Hepatocyte (in vitro differentiated cells): ENCODE measurements at places on chromosomes 7 and 10.

DNA sequence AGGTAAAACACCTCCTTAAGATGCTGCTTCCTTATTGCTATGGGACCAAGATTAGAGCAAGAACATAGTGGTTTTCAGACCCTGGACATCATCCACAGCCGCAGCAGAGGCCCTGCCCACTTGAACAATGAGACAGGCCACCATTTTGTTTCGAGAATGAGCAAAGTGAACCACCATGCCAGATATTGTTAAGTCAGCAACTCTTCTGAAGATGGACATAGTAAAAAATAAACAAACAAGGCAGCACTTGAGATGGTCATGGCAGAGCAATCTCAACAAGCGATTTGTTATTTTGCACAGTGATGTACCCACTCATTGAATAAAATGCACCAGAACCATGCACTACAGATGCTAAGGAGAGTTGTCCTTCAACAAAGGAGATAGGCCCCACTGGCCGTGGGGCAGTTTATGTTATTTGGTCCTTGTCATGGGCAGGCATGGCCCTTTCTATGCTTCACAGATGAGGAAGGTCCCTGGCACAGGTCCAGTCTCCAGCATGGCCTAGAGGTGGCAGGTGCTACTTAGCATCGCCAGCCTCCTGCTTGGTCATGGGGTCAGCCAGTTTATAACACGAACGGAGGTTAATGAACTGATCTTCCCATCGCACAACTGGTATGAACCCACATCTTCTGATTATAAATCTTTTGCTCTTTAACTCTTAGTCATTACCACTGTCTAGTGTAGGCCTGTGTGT is 44.1 kb downstream of the IKZF1 start:
- no peaks in the 10 kb centered on the region for H3K4me1 ChIP-seq
- H3K27me3 ChIP-seq = peaks cover 3% of the 10 kb centered on the region
- H3K36me3 ChIP-seq = no peaks in the 10 kb centered on the region

DNA sequence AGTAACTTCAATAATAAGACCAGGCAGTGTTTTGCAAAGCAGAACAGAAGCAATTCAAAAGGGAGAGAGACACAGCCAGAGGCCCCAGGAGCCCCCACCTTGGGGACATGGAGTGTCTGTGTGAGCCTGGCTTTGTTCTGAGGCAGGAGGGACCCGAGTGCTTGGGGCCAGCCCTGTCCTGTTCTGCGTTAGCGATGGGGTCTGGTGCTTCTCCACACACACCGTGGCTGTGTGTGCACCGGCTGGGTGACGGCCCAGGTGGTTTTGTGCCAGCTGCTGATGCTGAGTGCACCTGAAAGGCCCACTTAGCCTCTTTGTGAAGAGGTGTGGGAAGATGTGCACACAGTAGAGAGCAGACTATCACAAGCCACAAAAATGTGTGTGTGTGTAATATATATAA is 468.9 kb downstream of the DNAJB6 start:
- H3K36me3 ChIP-seq = no peaks in the 10 kb centered on the region
- no peak overlapping the region for H3K27ac ChIP-seq
- no peak for DNase-seq
- H3K4me3 ChIP-seq = no peak overlapping the region
- no peaks in the 10 kb centered on the region for H3K27me3 ChIP-seq

GRCh38 chr7:13028036-13028824 is 340.8 kb downstream of the ARL4A start:
- H3K27me3 ChIP-seq = no peaks in the 10 kb centered on the region
- H3K4me1 ChIP-seq = no peaks in the 10 kb centered on the region
- no peak overlapping the region for H3K4me3 ChIP-seq
- no peak overlapping the region for H3K27ac ChIP-seq

DNA sequence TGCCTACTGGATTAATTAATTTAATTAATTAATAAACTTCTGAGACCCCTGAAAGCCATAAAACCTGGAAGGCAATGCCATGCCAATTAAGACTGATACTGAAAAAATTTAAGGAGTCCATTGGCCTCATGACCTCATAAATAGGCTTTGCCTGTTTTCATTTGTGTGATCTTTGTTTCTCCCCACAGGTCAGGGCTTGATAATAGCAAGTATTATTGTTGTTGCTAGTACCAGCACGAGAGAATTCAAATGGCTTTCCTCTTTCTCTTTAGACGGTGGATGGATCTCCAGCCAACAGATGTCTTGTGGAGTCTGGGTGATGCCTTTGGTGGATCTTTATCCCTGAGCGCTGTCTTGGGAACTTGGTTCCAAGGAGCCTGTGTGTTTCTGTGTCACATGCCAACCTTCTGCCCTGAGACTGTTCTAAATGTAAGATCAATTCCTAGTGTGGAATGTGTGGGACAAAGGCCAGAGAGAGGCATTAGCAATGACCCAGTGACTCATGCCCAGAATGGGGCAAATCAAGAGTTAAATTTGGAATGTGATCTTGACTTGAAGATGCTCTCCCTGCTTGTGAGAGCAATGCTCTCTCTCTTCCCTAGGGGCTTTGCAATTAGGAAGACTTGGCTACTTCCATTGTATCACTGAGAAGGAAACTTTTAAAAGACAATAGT is 17.7 kb downstream of the ACSM6 start:
- no peaks in the 10 kb centered on the region for H3K4me1 ChIP-seq
- H3K27ac ChIP-seq = no peak overlapping the region
- no peaks in the 10 kb centered on the region for H3K36me3 ChIP-seq
- H3K27me3 ChIP-seq = no peaks in the 10 kb centered on the region
- no peak overlapping the region for H3K4me3 ChIP-seq

GRCh38 chr7:124351950-124352349 is 319.1 kb upstream of the TMEM229A start:
- no peak overlapping the region for H3K27ac ChIP-seq
- H3K4me3 ChIP-seq = no peak overlapping the region
- no peak for DNase-seq
- H3K27me3 ChIP-seq = no peaks in the 10 kb centered on the region
- H3K4me1 ChIP-seq = no peaks in the 10 kb centered on the region

GRCh38 chr7:52962402-52963076 is 72.9 kb upstream of the POM121L12 start:
- no peaks in the 10 kb centered on the region for H3K36me3 ChIP-seq
- H3K4me3 ChIP-seq = no peak overlapping the region
- no peak overlapping the region for H3K27ac ChIP-seq
- peaks cover 21% of the 10 kb centered on the region for H3K4me1 ChIP-seq
- DNase-seq = no peak

DNA sequence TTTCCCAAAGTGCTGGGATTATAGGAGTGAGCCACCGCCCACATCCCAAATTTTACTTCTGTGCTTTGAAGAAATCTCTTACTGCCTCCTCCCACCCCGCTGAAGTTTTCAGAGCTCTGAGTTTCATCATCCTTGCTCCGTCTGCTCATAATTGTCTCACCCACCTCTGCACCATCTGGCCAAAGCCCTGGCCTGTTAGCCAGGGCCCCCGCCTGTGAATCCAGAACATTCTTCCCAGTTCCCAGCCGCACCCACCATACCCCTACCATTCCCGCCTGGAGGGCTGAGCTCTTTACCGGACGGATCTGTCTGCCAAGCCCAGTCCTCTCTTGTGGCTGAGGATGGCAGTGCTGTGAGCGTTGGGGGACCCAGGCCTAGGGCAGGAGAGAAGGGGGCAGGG is 14.5 kb downstream of the SSC4D start:
- no peak for DNase-seq
- no peak overlapping the region for H3K4me3 ChIP-seq
- H3K4me1 ChIP-seq = peaks cover 12% of the 10 kb centered on the region
- no peaks in the 10 kb centered on the region for H3K27me3 ChIP-seq
- no peaks in the 10 kb centered on the region for H3K36me3 ChIP-seq
